ENCODE measurements at places on chromosomes 4 and X.

- no peak for DNase-seq
Measured at GRCh38 chrX:17067534-17067933, 121.1 kb downstream of the REPS2 start.

GRCh38 chrX:123454712-123455431 lies 270.8 kb downstream of the GRIA3 start:
- DNase-seq, result no peak

- DNase-seq, result no peak
Measured at GRCh38 chr4:925771-926500, 6.2 kb downstream of the GAK start.

GRCh38 chr4:177509226-177509745 lies 67.0 kb upstream of the AGA start:
- no peak for DNase-seq

- DNase-seq, result no peak
Measured at GRCh38 chrX:46991664-46992063, 79.4 kb downstream of the JADE3 start.

DNA sequence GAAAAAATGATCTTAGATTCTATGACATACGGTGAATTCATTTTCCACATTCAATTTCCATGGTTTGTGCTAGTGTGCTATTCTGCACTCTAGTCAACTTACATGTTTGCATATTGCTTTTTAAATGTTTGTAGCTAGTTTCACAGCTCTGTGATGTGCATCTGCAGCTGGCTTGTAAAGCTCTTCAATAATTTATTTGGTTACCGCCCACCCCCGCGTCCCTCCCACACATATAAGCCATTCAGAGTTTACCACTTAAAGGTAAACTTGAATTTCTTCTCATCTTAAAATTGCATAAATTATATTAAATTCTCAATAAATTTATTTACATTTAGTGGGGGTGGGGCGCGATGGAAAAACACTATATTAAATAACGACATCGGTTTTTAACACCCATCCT lies 291 bp upstream of the NBDY start:
- DNase-seq, result no peak

GRCh38 chr4:31071508-31072486 lies 351.6 kb downstream of the PCDH7 start:
- DNase-seq, result no peak

Data from stimulated activated CD8-positive, alpha-beta memory T cell treated with anti-CD3 and anti-CD28 coated beads, Interleukin-2, amount 100 ng/mL, for 1 hour (primary cell).